ENCODE measurements at places on chromosomes 12 and 14.

DNA sequence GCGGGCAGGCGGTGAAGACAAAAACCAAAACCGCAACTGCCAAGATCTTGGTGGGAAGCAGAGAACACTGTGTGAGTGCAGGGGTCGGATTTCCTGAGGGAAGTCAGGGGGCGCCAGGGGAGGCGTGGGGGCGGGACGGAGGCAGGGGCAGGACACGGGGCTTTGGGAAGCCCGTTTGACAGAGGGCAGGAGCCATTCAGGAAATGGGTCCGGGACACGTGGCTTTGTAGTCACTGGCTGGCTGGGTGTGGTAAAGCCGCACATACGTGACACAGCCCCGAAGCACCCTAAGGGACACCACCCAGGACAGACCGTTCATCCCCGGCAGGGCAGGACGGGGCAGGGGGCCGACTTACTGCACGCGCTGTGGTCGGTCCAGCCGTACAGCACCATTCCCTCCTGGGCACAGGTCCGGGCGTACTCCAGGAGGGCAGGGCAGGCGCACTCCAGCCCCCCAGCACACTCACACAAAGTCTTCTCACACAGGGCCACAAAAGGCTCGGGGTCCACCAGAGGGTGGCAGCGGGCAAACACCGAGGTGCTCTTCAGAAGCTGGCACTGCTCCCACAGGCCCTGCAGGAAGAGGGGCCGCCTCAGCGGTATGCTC lies 49.4 kb downstream of the VWF start:
- no peak for DNase-seq

GRCh38 chr12:33111850-33112249 lies 215.3 kb upstream of the PKP2 start:
- DNase-seq = no peak

DNA sequence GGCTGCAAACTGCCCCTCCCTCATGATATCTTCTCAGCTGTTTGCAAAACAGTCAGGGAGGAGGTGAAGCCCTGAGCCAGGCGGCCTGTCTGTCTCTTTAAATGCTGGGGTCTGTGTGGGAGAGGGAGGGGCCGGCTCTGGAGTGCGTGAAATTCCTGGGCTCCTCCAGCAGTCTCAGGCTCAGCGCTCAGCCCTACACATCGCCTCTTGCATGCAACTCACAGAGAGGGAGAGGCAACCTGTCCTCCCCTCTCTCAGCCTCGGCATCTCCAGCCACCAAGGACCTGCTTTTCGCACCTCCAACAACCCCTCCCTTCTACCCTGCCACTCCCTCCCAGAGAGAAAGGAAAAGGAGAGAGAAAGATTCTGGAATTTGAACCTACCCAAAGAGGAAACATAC lies at the start of gene NRXN3:
Gene NRXN3, plus strand, starts transcription at position 171 of the 400 bp plus-strand sequence. CDS start 72,721 bp downstream, outside the sequence.
- DNase-seq = peak; percentile 89

GRCh38 chr12:20830456-20830855 lies 20.0 kb downstream of the SLCO1B3 start:
- DNase-seq = no peak

DNA sequence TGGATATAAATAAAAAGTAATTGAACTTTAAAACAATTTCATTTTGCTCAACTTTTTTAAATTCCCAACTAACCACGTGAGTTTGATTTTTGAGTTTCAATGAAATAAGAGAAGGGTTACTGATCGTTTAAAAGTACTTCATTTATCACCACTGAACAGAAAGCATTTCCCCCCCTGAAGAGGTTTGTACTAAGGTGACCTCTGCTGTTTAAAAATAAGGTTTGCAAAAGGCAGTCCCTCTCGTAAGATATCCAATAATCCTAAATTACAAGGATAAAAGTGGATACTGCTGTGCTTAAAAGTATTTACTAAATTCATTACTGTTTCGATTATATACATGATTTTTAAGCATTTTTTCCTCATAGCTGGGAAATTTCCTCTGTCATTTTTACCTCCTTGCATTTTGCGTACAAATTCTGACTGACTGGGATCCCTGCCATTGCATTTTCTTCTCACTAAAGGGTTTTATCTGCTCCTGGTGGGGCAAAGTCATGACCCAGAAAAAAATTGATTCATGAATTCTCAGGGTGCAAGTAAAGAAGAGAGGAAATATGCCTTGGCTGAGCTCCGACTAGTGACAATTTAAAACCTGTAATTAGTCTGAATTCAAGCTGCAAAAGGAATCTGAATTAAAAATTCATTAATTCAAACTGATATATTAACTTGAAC lies 463.8 kb downstream of the PRKD1 start:
- peak; percentile 93 for DNase-seq

DNA sequence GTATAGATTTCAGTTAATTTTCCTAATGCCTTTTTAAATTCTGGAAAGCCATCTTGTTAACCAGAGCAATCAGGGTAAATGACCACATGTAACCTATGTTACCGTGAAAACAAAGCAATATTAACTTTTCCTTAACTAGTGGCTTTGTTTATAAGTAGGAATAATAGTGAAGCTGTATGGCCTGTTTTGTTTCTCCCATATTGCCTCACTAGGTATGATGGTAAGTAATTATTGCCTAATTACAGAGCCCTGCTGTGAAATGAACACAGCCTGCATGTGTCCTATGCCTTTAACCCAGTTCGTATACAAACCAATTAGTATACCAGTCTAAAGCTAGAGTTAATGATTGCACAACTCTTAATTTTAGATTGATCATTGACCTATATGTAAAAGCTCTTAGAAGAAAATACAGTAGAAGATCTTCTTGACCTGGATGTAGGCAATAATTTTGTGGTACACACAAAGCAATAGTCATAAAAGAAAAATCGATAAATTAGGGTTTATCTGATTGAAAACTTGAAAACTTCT lies 249.9 kb downstream of the CCDC91 start:
- peak; percentile 4 for DNase-seq

DNA sequence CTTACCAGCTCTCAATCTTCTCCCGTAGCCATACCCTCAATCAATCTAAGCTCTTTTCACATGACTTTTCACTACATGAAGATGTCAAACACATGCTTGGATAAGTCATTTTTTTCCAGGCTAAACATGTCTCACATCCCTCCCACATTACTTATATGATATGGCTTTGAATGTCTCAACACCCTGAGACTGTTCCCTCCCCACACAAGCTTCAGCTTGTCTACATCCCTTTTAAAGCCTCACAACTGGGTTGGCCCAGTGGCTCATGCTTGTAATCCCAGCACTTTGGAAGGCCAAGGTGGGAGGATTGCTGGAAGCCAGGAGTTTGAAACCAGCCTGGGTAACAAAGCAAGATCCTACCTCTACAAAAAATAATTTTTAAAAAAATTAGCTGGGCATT lies 18.5 kb downstream of the ANAPC5 start:
- DNase-seq = no peak

DNA sequence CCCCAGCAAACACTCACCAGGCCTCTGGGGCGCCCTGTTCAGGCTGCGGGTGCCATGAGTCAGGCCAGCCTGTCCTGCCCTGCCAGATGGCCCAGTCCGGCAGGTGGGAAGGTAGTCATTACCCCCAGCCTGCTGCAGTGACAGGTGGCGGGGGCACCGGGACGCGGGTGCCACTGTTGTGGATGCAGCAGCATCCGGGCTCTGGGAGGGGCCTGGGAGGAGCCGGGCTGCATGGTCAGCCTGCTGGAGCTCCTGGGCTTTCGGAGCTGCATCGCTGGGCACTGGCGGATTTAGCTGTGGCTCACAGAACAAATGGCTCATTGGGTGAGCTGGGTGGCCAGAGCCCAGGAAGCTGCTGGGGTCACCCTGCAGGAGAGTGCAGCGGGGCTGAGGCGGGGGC lies 13.5 kb downstream of the CEP170B start:
- peak; percentile 59 for DNase-seq

DNA sequence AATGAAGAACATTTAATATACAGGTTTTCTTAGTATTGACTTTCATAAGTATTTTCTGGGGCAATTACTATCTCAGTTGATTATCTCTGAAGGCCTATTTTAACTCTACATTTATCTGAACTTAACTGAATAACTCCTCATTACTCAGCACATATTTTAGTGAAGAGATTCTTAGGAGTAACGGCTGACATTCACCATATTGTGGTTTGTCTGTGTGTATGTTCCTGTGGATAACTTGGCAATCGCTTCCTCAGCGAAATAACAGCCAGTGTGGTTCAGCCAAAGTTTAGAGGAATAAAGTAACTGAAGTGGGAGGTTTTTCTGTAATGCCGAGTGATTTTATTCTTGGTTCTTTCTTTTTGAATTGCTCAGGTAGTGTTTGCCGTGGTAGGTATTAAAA lies 168.0 kb downstream of the RAD51B start:
- no peak for DNase-seq

GRCh38 chr14:89728964-89729363 lies 225.6 kb downstream of the EFCAB11 start:
- DNase-seq = no peak

DNA sequence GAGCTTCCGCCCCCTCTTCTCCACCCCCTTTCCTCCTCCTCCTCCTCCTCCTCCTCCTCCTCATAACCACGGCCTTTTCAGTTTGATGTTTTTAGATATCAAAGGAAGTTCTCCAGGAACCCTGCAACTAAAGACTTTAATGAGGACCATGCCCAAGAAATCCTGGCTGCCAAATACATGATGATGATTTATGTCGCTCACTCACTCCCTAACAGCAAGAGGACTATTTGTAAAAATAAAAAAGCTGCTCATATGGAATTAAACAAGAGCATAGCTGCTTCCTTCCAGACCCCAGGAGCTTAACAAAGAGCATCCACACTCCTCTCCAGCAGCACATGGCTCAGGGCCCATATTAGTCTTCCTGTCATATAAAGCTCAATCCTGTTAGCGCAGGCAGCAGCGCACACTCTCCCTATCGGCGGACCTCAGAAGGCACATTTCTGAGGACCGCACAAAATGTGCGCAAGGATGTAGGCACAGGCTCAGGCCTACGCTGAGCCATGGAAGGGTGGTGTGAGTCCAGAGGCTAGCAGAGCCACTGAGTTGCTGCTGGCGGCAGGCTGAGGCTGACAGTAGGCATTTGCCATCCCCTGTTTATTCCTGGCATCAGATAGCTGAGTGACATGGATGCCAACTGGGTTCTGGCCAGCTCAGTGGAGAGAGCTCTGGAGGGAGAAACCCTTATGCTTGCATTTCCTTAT lies 232.8 kb downstream of the MSRB3 start:
- no peak for DNase-seq

DNA sequence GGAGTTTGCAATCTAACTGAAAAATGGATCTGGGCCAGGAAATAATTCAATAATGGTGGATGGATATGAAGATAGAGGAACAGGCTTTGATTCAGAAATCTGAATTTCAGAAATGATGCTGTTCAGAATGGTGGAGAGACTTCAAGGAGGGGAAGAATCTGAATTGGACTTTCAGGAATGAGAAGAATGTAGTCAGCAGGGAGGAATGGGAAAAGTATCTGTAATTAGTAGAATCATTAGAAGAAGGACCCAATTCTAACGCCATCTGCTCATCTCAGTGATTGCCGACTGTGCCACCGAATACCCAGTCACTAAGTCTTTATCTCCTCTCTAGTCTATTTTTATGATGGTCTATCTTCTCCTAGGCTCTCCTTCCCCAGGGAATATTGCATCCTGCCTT lies 363.2 kb downstream of the GALC start:
- no peak for DNase-seq

- DNase-seq = peak; percentile 67
Observed at GRCh38 chr12:24198936-24199671, 249.6 kb upstream of the SOX5 start.
